Aorta (tissue), 5 donors: ENCODE measurements at places on chromosomes 5 and 9.
A peak's percentile ranks its signal among the peaks of the same experiment; 100 is the strongest.

GRCh38 chr5:58383448-58383847 lies 76.4 kb downstream of the PLK2 start:
- no peak for DNase-seq
- H3K27me3 ChIP-seq, result no peaks in the 10 kb centered on the region
- H3K27ac ChIP-seq, result no peak overlapping the region
- no peaks in the 10 kb centered on the region for H3K4me1 ChIP-seq
- H3K4me3 ChIP-seq, result no peak overlapping the region

DNA sequence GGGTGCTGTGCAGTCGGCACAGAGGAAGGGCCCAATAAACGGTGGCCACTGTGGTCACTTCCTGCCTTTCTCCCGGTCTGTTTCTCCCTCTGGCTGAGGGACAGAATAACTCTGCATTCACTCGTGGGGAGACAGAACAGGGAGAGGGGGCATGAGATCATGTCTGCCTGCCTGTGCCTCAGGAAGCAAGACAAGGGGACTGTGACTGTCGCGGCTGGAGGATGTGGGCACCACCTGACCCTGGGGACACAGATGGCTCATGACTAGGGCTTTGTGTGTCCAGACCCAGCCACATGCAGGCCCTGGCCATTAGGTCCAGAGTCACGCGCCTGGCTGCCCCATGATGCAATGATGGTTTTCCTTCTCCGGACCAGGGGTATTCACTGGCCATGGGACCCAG lies 5.8 kb downstream of the TRUB2 start:
- no peak overlapping the region for H3K4me3 ChIP-seq
- no peak for DNase-seq
- no peaks in the 10 kb centered on the region for H3K27me3 ChIP-seq
- H3K4me1 ChIP-seq, result no peaks in the 10 kb centered on the region
- no peak overlapping the region for H3K27ac ChIP-seq
- H3K36me3 ChIP-seq, result no peaks in the 10 kb centered on the region

DNA sequence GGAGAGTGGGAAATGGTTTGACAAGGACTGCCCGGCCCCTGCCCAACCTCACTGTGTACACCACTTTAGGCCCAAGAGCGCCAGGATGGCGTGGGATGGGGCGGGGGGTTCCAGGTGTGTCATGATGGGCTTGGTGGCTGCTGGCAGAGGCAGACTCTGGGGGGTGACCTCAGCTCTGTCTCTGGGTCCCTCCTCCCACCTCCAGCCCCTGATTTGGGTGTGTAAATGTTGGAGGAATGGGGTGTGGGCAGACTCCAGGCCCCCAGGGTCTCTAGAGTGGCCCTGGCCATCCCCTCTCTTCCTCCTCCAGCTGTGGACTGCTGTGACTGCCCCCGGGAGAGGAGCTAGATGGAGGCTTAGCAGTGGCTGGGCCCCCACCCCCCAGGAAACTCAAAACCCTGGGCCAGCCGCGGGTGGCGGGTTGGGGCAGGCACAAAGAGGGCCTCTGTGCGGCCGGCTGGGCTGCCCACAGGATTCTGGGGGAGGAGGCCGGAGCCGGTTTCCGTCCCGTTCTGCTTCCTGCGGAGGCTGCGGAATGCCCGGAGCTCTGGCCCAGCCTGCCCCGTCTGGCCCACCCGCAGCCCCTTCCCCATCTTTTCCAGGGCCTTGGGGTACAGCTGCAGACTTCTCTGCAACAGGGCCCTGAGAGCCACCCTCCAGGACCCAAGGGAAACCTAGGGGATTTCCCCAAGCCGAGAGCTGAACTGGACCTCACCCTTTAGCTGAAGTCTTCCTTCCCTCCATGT lies 23.1 kb downstream of the CXXC5 start:
- no peaks in the 10 kb centered on the region for H3K27me3 ChIP-seq
- H3K4me1 ChIP-seq, result no peaks in the 10 kb centered on the region
- no peak for DNase-seq
- H3K4me3 ChIP-seq, result no peak overlapping the region
- peak overlapping the region; percentile 92 for H3K27ac ChIP-seq

- peaks cover 7% of the 10 kb centered on the region for H3K4me1 ChIP-seq
- H3K4me3 ChIP-seq, result no peak overlapping the region
- no peak overlapping the region for H3K27ac ChIP-seq
- DNase-seq, result no peak
- no peaks in the 10 kb centered on the region for H3K36me3 ChIP-seq
Measured at GRCh38 chr9:125541840-125542243, 165.2 kb downstream of the MAPKAP1 start.

- no peaks in the 10 kb centered on the region for H3K36me3 ChIP-seq
- no peak overlapping the region for H3K4me3 ChIP-seq
- H3K27ac ChIP-seq, result peak overlapping the region; percentile 62
- H3K27me3 ChIP-seq, result no peaks in the 10 kb centered on the region
Measured at GRCh38 chr5:83475391-83475863, 3.9 kb downstream of the VCAN start.

DNA sequence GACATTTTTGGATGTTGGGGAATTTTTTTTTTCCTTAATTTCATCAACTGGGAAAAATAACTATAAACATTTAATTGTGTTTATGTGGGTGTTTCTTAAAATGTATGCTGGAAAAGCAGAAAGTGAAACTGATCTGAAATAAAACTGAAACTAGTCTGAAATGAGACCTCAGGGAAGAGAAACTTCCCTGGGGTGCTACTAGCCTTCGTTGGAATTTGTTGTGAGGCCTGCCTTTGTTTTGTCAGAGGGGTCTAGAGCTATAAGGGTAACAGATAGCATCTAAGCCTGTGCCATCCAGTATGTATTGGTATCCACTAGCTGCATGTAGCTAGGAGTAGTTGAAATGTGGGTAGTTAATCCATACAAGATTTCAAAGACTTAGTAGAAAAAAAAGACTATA lies 10.4 kb downstream of the ZNF618 start:
- no peaks in the 10 kb centered on the region for H3K36me3 ChIP-seq
- DNase-seq, result no peak
- H3K27me3 ChIP-seq, result no peaks in the 10 kb centered on the region
- H3K27ac ChIP-seq, result no peak overlapping the region

DNA sequence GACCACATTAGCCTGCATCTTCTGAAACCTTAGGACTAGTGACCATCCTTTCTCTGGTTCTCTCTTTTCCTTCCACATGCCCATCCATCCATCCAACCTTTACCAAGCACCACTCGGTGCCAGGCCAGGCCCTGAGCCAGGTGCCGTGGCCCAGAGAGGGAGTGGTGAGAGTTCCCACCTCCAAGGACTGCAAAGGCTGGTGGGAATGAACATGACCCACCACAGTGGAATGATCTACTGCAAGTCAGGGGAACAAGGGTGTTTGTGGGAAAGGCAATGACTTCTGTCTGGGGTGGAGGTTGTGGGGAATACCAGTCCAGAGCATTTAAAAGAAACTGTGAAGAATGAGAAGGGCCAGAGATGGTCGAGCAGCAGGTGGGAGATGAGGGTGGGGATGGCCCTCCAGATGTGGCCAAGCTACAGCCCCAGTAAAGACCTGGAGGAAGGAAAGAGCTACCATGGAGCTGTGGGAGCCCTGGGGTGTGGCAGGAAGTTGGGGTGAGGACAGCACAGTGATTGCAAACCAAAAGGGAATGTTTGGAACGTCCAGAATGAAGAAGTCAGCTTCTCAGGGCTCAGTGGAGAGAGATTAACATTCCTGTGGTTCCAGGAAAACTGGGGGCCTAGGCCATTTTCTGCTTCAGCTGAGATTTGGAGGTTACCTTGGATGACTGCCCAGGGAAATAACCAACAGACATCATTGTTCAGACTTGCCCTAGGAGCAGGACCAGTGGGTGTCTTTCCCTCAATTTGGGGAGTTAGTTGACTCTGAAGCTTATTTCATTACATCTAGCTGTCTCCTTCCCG lies 30.7 kb upstream of the CORO2A start:
- H3K4me3 ChIP-seq, result no peak overlapping the region
- no peak overlapping the region for H3K27ac ChIP-seq
- DNase-seq, result peak; percentile 72

DNA sequence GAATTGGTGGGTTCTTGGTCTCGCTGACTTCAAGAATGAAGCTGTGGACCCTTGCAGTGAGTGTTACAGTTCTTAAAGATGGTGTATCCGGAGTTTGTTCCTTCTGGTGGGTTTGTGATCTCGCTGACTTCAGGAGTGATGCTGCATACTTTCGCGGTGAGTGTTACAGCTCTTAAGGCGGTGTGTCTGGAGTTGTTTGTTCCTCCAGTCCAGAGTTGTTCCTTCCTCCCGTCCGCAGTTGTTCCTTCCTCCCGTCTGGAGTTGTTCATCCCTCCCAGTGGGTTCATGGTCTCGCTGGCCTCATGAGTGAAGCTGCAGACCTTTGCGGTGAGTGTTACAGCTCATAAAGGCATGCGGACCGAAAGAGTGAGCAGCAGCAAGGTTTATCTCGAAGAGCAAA lies 159.6 kb upstream of the ADAMTSL1 start:
- no peak overlapping the region for H3K27ac ChIP-seq
- H3K4me1 ChIP-seq, result no peaks in the 10 kb centered on the region
- no peak for DNase-seq
- no peaks in the 10 kb centered on the region for H3K27me3 ChIP-seq

DNA sequence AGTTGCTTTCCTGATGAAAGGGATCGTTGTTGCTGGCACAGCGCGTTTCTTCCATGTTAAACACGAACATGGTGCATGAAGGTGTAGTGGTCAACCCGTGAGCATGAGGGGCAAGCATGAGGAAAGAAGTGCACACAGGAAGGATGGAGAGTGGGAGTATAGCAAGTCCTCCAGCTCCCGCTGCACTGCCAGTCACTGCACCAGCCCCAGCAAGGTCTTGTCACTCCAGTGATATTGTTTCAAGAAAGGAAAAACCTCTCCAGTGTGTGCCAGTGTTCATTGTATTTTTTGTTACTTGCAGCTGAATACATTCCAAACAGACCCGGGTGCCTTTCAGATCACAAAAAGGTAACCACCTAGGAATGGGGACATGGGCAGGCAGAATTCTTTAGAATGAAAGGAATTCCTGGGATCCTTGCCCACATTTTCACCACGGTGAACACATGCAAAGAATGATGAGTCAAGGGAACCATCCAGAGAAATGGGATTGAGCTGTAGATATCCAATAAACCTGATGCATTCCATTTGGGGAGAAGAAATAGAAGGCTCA lies 186.3 kb downstream of the AOPEP start:
- no peaks in the 10 kb centered on the region for H3K36me3 ChIP-seq
- H3K4me3 ChIP-seq, result no peak overlapping the region
- H3K27ac ChIP-seq, result peak overlapping the region; percentile 63
- DNase-seq, result no peak
- no peaks in the 10 kb centered on the region for H3K27me3 ChIP-seq

GRCh38 chr5:53785924-53786323 lies 225.5 kb downstream of the NDUFS4 start:
- H3K27ac ChIP-seq, result no peak overlapping the region
- no peaks in the 10 kb centered on the region for H3K27me3 ChIP-seq
- no peak for DNase-seq
- no peaks in the 10 kb centered on the region for H3K4me1 ChIP-seq
- H3K36me3 ChIP-seq, result no peaks in the 10 kb centered on the region

- no peaks in the 10 kb centered on the region for H3K36me3 ChIP-seq
- no peak for DNase-seq
- H3K4me3 ChIP-seq, result no peak overlapping the region
Measured at GRCh38 chr5:132418881-132419280, 49.4 kb downstream of the SLC22A5 start.

GRCh38 chr9:136372561-136373299 lies 739 bp downstream of the CARD9 start:
- H3K36me3 ChIP-seq, result no peaks in the 10 kb centered on the region
- H3K4me1 ChIP-seq, result no peaks in the 10 kb centered on the region

- no peak overlapping the region for H3K27ac ChIP-seq
- H3K4me1 ChIP-seq, result no peaks in the 10 kb centered on the region
- no peaks in the 10 kb centered on the region for H3K36me3 ChIP-seq
- DNase-seq, result peak; percentile 80
- no peaks in the 10 kb centered on the region for H3K27me3 ChIP-seq
Measured at GRCh38 chr9:127545196-127546124, 66.6 kb upstream of the STXBP1 start.
